Esophagus squamous epithelium (tissue), 5 donors: ENCODE measurements at places on chromosomes 12 and 14.

- DNase-seq = no peak
Measured at GRCh38 chr12:74685385-74685784, 147.8 kb downstream of the ATXN7L3B start.

GRCh38 chr12:106897082-106897481 is 58.6 kb upstream of the TMEM263 start:
- no peak for DNase-seq

DNA sequence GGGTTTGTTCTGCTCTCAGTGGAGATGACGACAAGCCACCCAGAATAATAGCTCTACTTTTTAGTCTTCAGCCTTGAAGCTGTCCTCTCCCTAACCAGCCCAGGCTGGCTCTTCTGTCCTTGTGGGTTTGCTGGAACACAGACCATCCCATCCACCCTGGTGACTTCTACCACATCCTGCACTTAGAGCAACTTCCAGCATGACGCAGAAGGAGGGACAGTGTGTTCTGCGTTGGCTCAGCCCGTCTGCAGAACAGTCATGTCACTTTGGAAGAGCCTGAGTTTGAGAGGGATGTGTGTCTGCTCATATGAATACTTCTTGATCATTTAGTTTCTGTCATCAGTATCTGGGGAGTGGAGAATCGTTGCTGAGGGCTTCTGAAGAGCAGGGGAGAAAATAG is 198.0 kb downstream of the CACNA1C start:
- DNase-seq = no peak

GRCh38 chr12:31591380-31591901 is 505 bp upstream of the DENND5B start:
- no peak for DNase-seq

DNA sequence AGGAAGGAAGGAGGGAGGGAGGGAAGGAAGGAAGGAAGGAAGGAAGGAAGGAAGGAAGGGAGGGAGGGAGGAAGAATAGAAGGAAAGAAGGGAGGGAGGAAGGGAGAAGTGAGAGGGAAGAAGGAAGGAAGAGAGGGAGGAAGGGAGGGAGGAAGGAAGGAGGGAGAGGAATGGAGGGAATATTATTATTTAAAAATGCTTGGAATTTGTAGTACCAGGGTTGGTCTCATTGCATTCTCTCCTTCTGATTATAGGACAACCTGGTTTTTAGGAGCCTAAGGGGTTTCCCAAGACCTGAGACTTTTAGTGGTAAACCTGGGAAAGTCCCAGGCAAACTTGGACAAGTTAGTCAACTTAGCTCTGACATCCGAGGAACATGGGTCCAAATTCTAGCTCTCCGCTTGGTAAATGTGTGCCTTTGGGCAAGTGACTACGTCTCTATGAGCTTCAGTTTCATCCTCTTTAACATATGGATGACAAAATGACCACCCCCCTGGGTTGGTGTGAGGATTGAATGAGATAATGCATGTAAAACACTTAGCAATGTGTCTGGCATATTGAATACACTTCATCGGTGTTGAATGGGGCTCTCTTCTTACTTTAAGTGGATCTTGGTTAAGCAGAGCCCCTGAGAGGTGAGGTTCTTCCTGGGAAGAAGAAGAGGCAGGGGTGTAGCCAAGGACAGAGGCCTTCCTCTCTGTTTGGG is 690.7 kb upstream of the TBX3 start:
- no peak for DNase-seq
